Activated CD4-positive, CD25-positive, alpha-beta regulatory T cell (primary cell): ENCODE measurements at places on chromosomes 5 and 9.

DNA sequence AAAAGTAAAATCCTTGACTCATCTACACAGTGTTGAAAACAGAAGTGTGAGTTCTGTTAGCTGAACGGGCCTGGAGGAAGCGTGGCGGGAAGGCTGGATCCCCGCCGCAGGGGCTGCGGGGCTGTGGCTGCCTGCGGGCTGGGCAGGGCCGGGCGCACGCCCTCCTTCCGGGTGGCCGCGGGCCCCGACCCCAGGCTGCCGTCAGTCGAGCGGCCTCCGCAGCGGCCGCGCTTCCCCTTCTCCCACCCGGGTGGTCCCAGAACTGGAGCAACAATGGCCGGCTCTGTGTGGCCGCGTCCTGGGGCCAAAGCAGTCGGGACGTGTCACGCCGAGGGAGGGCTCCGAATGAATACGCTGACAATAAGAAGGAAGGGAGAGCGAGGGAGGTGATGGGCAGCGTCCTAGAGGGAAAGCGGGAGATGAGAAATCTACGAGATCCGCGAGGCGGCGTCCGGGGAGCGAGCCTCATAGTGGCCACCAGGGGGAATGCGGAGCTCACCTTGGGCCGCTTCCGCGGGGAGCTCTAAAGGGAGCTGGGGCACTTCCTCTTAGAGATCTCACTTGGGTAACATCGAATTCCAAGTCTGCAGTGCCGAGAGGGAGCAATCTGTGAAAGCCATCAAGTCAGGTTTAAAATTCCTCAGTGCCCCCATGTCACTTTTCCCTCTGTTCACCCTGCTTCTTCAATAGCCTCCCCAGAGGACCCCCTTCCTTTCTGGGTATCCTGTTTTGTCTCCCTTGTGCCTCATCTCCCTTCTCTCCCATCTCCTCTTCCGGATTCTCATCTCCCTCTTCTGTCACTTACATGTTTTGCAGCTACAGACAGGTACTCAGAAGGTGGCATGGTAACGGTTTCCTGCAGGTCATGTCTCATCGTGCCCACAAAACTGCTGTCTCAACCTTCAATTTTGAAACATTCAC lies 83.9 kb downstream of the SLC1A3 start:
- peak; percentile 25 for DNase-seq

- DNase-seq = no peak
Measured at GRCh38 chr9:77575785-77576184, 72.3 kb downstream of the GNA14 start.

GRCh38 chr9:136803551-136804508 lies 3.9 kb upstream of the RABL6 start:
- no peak for DNase-seq

DNA sequence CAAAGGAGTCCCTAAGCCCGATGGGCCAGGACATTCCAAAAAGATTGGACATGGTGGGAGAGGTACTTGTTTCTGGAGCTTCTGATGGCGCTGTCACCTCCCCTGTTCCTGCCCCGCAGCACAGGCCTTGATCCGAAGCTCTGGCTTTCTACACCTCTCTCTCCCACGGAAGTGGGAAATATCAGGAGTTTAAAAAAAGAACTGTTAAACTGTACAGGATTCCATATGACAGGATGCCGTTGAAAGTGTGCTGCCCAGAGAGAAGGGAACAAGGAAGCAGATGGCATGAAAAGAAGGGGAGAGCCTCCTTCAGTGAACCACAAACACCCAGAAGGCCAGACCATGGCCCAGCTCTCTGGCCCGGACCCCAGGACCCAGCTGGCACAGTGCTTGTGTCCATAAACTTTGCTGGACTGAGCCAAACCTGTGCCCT lies 26.8 kb upstream of the SLC2A8 start:
- DNase-seq = no peak

GRCh38 chr9:74573640-74574191 lies 76.6 kb downstream of the RORB start:
- no peak for DNase-seq
